ENCODE measurements at places on chromosomes 6 and 20.

DNA sequence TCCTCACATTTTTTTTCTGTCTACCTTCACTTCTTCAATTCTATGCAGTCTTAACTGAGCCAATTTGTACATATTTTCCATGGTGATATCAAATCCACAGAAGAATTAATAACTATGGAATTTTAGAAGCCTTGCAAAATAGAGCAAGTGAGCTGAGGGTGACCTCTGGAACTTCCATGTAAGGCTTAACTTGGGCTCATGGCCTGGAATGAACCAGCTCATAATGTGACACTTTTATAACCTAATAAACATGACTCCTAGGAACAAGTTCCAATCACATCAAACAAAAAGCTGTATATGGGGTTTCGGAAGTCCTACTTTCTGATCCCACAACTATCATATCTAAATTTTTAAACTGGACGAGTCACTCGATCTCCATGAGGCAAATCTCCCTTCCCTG, 232.4 kb downstream of the FOXA2 start:
- no peak for DNase-seq

GRCh38 chr6:38080360-38080759, 260.8 kb downstream of the ZFAND3 start:
- no peak for DNase-seq

DNA sequence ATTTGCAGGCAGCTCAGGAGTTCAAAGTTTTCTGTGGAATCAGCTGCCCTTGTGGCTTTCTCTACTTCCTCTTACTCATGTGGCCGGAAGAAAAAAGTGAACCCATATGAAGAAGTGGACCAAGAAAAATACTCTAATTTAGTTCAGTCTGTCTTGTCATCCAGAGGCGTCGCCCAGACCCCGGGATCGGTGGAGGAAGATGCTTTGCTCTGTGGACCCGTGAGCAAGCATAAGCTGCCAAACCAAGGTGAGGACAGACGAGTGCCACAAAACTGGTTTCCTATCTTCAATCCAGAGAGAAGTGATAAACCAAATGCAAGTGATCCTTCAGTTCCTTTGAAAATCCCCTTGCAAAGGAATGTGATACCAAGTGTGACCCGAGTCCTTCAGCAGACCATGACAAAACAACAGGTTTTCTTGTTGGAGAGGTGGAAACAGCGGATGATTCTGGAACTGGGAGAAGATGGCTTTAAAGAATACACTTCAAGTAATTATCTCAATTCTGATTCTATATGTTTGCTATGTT, 1.1 kb downstream of the MGME1 start:
- DNase-seq: no peak

- DNase-seq: no peak
Observed at GRCh38 chr6:63415286-63415685, 95.5 kb upstream of the LGSN start.
